ENCODE measurements at places on chromosomes 16 and 17.

DNA sequence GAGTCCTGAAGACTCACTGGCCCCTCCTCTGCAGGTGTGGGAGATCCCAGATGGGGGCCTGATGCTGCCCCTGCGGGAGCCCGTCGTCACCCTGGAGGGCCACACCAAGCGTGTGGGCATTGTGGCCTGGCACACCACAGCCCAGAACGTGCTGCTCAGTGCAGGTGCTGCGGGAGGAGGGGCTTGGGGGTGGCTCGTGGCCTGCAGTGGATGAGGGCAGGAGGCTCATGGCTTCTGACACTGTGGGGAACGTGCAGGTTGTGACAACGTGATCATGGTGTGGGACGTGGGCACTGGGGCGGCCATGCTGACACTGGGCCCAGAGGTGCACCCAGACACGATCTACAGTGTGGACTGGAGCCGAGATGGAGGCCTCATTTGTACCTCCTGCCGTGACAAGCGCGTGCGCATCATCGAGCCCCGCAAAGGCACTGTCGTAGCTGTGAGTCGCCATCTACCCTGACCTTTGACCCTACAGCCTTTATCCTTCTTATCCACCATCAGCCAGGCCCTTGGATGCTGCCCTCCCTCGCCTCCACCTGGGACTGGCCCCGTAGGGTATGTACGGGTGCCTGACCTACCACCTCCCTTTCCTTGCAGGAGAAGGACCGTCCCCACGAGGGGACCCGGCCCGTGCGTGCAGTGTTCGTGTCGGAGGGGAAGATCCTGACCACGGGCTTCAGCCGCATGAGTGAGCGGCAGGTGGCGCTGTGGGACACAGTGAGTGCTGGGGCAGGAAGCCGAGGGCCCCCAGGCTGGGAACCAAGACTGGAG lies 3.6 kb downstream of the CORO1A start:
- DNase-seq = peak; percentile 95

GRCh38 chr17:76122431-76123190 lies 18.4 kb downstream of the FOXJ1 start:
- DNase-seq = no peak

GRCh38 chr16:10941127-10941933 lies 938 bp downstream of the DEXI start:
- no peak for DNase-seq

GRCh38 chr17:35342276-35342675 lies 31.1 kb downstream of the SLFN11 start:
- DNase-seq = no peak

GRCh38 chr16:4172070-4172469 lies 55.8 kb upstream of the ADCY9 start:
- no peak for DNase-seq

DNA sequence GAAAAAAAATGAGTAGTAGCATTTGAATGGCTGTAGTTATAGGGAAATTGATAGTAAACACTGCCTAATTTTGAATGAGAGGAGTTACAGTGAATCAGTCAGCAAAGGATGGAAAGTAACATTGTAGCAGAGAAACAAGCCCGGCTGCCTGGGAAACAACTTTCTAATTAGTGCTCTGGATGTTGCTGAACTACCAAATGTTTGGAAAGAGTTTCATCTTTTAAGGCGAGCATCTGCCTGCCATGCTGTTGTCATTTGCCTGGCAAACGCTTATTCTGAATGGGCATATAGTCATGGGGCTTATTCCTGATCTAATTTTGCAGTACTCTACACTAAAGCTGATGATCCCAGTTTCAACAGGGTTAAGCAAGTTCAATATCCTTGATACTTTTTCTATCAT lies 138.6 kb downstream of the CDH11 start:
- DNase-seq = no peak

- DNase-seq = no peak
Observed at GRCh38 chr17:4515501-4515900, 16.8 kb downstream of the SPNS2 start.

- no peak for DNase-seq
Observed at GRCh38 chr16:59950431-59950830, 1216.3 kb upstream of the GOT2 start.

DNA sequence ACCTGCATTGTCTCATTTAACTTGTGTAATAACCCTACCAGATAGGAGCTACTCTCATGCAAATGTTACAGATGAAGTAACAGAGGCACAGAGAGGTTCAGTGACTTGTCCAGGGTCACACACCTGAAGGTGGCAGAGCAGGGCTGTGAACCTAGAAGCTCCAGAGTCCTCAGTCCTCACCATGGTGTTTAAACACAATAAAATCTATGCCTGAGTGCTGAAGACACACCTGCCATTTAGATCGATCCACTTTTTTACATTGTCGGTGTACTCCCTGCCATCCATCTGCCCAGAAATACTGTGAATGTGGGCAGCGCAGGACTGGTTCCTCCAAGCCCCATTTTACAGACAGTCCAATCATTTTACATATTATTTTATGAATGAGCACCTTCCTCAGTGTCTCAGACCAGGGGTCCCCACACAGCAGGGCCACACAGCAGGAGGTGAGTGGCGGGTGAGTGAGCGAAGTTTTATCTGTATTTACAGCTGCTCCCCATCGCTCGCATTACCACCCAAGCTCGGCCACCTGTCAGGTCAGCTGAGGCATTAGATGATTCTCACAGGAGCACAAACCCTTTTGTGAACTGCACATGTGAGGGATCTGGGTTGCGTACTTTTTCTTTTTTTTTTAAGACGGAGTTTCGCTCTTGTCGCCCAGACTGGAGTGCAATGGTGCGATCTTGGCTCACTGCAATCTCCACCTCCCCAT lies 5.6 kb downstream of the IL4R start:
- DNase-seq = no peak

GRCh38 chr16:30604316-30604947 lies 5.8 kb downstream of the ZNF689 start:
- DNase-seq = no peak

DNA sequence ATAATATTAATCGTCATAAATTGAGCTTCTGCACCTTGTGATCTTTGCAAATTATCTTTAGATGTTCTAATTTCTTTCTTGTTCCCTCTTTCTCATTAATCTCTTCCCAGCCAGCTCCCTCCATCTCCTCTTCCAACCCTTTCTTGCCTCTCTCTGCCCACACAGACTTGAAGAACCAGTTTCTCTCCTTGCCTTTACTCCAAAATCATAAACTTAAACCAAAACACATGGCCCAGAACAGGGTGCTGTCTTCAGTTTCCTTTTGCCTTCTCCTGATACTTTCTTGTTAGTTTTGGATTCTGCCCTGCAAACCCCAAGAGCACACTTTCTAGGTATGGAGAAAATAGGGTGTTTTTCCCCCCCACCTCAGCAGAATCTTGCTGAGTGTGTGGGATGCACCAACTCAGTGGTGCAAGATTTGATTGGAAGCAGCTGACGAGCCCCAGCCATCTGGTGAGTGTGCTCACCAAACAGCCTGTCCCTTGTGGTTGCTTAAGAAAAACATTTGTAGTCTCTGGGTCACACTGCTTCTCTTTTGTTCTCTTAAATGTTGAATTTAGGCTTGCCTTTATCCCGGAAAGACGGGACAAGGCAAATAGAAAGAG lies 175.8 kb upstream of the MAF start:
- DNase-seq = no peak

DNA sequence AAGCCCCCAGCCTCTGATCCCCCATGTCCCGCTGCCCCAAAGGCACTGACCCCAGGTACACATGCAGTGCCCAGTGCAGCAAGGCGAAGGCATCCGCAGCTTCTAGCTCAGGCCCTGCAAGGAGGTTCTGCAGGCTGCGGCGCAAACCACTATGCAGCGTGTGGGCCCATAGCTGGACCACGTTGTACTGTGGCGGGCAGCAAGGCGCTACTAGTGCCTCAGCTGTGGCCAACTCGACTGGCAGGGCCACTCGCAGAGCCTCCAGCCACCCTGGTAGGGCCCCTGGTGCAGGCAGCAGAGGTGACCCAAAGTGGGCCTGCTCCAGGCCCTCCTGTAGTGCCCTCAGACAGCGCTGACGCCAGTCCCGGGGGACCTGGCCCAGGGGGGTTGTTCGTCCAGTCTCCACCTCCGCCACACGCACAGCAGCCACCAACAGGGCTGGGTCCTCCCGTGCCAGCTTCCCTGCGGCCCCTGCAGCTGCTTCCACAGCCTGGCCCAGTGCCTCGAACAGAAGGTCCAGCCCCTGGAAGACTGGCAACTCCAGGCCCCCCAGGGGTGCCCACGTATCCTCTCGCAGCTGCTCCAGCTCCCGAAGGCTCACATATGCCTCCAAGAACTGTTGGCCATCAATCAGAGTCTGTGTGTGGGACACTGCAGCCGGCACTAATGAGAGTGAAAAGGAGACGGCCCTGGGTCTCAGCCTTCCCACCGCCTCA lies 2.6 kb downstream of the EXOC3L1 start:
- no peak for DNase-seq

DNA sequence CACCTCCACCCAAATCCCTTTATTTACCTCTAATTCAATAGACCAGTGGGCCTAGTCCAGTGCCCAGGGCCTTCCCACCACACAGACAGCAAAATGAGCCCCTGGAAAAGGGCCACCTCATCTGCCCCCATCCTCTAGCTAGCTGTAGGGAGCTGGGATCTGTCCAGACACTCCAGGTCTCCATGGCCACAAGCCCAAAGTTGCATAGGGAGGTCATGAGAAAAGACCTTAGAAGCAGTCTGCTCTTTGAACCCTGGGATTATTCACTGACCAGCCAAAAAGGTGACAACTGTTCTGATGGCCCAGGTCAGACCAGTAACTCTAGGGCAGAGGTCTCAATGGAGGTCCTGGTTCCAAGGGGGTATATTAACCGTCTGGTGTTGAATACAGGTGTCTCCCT lies 2.0 kb downstream of the CUEDC1 start:
- no peak for DNase-seq

DNA sequence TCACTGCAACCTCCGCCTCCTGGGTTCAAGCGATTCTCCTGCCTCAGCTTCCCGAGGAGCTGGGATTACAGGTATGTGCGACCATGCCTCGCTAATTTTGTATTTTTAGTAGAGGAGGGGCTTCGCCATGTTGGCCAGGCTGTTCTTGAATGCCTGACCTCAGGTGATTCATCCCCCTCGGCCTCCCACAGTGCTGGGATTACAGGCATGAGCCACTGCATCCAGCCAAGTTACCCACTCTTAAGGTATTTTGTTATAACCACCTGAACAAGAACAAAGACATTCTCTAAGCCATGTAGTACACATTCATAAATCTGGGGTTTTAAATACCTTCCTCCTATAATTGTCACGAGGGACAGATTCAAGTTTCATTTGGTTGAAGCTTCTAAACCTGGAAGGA lies 12.3 kb upstream of the TMEM170A start:
- no peak for DNase-seq

GRCh38 chr16:31327646-31328225 lies 27.2 kb upstream of the ITGAX start:
- no peak for DNase-seq

- no peak for DNase-seq
Observed at GRCh38 chr16:52533296-52533695, 13.6 kb downstream of the TOX3 start.

DNA sequence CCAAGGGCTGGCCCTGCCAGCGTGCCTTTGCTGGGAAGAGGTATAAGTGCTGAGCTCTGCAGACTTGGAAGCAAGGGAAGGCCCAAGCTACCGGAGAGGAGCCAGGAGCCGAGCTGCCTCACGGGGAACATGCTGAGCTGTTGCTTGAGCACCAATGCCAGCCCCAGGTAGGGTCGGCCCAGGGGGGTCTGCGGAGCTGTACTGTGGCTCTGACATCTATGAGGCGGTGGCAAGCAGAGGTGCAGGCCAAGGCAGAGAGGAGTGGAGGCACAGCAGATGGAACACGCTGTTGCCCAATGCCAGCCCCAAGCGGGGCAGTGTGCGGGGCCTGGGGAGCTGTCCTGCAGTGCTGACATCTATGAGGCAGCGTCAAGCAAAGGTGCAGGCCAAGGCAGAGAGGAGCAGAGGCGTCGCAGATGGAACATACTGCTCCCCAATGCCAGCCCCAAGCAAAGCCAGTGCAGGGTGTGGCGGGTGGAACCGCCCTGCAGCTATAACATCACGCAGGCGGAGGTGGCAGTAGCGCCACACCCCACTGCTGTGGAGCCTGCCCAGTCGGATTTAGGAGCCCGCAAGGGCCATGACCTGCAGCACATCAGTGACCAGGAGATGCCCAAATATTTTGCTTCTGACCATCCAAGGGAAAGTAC lies 10.0 kb downstream of the GGA2 start:
- DNase-seq = no peak

DNA sequence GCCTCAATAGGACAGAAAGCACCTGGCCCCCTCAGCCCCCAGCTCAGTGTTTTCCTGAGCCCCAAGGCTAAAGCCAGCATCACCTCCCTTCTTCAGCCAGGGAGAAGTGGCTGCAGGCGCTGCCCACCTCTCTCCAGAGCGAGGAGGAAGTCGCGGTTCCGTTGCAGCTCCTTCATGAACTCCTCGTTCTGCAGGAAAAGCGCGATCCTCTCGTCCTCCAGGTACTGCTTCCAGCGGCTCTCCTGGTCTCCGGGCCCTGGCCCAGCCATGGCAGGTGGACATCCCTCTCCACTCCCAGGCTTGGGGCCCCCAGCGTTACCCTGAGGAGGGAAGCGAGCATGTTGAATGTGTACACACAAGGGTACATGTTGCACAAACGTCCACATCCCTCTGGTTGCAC lies 22.7 kb upstream of the MRPS23 start:
- no peak for DNase-seq

- no peak for DNase-seq
Observed at GRCh38 chr17:51643702-51644490, 383.6 kb downstream of the UTP18 start.

GRCh38 chr17:14738652-14738988 lies 437.7 kb downstream of the HS3ST3B1 start:
- DNase-seq = no peak

- no peak for DNase-seq
Observed at GRCh38 chr16:21611198-21611555, 11.8 kb downstream of the METTL9 start.

DNA sequence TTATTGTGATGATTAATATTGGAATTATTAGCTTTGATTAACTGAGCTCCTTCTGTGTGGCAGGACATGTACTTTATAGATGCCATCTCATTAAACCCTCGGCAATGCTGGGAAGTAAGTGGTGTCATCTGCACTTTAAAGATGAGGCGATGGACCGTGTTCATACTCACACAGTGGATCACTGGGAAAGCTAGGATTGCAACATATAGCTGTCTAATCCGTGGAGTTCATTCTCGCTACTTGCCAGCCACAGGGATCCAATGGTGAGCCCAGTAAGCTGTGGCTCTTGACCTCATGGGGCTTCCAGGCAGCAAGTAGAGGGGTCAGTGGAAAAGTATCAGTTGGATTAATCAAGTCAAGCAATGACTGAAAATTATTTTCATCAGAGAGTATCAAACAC lies 587.9 kb downstream of the CDH13 start:
- DNase-seq = no peak

GRCh38 chr17:17051791-17052461 lies 9.7 kb downstream of the MPRIP start:
- DNase-seq = no peak

GRCh38 chr17:36017799-36018198 lies at the start of gene CCL23:
TSS of gene CCL23 (minus strand) at chr17:36017972. CDS start at chr17:36017897, 75 bp downstream.
- no peak for DNase-seq
